Right lobe of liver (tissue), 6 donors: ENCODE measurements at places on chromosomes 12 and 14. TPM values are rescaled to one million over a fixed set of nuclear protein-coding genes. Genes with fewer than 3 reads are reported as not detected.

GRCh38 chr12:124392271-124392666, 97.4 kb downstream of the RFLNA start:
- no peak for DNase-seq

GRCh38 chr12:15754233-15754632, 35.0 kb downstream of the EPS8 start:
- no peak for DNase-seq

The SCN8A gene
- total RNA-seq, result 4.7 TPM

The MARK3 gene
- total RNA-seq, result 26.7 TPM

The OR11G2 gene
- total RNA-seq, result not detected

- DNase-seq, result no peak
Observed at GRCh38 chr12:108585864-108586263, 12.0 kb downstream of the TMEM119 start.

- no peak for DNase-seq
Observed at GRCh38 chr12:121005346-121005815, 10.9 kb downstream of the C12orf43 start.

- DNase-seq, result no peak
Observed at GRCh38 chr12:75327642-75328041, 2.5 kb downstream of the CAPS2 start.

The GPR132 gene
- total RNA-seq, result 0.74 TPM

DNA sequence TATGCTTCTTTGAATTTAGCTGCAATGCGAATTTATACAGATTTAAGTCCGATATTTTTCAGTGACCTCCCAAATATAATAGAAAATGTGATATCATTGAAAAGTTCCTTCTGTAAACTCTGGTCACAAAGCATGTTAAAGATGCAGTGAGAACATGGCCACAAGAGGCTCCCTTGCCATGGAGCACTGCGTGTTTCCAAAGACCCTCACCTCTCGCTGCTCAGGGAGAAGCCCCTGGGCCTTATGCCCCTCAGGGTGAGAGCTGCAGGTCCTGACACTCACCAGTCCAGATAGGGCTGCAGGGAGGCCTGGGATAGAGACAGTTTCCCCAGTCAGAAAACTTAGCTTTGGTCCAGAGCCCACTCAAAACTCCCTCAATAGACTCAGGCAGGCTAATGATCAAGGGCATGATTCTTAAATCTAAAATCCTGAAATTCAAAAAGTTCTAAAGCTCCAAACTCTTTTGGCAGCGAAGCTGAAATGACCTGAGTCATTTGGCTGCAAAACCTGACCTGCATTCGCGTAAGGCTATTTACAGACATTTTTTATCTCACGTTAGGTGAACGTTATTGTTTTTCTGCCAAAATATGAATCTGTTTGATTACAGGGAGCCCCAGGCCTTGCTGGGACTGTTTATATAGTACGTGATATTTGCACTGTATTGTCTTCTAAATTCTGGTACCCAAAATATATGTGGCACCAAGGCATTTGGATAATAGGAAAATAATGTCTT, 67.8 kb downstream of the CAPZA3 start:
- DNase-seq, result no peak

GRCh38 chr12:52171950-52172512, 19.8 kb downstream of the KRT80 start:
- DNase-seq, result no peak

The KCNMB4 gene
- 0.37 TPM for total RNA-seq

The SYT10 gene
- total RNA-seq, result 0.37 TPM

- no peak for DNase-seq
Observed at GRCh38 chr14:65879248-65880009, 466.9 kb downstream of the FUT8 start.

The ACOT6 gene
- 0.49 TPM for total RNA-seq

DNA sequence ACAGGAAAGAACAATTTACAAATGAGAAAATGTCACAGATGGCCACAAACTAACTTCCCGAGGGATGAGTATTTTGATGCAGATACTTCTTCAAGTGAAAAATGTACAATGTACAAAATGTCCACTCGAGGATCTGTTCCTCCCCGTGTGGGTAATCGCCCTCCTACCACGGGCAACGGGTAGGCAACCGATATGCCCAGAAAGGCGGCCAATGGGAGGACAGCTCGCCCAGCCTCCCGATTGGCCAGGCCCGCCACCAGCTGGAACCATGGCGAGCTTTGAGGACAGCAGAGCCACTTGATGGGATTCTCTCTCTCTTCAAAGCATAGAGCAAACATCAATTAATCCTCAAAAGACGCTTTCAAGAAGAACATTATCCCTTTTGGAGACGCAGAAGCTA, 42.3 kb downstream of the DPF3 start:
- DNase-seq, result no peak

The FGD6 gene
- total RNA-seq, result 6.2 TPM
